ENCODE measurements at places on chromosomes 7 and 10. TPM values are rescaled to one million over a fixed set of nuclear protein-coding genes. Genes with fewer than 3 reads are reported as not detected.

GRCh38 chr7:150990416-150991186 lies at the start of gene NOS3:
NOS3 (plus strand) TSS chr7:150991017; CDS start chr7:150993804, 2,787 bp downstream.
- no peak for DNase-seq

DNA sequence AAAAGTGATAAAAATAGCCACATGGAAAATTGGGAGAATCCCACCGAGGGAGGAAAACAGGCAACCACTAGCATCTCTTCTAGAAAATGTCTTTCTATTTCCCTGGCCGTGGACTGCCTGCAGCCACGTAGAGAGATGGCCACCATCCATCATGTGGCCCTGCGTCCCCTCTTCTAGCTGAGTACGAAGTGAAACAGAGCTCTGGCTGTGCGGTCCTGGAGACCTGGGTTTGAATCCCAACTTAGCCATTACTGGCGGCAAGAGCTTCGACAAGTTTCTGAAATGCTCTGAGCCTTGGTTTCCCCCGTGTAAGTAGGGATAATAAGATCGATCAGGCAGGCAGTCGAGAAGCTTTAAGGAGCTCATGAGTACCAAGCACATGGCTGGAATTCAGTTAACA lies 32.9 kb downstream of the ZCCHC24 start:
- DNase-seq: no peak

DNA sequence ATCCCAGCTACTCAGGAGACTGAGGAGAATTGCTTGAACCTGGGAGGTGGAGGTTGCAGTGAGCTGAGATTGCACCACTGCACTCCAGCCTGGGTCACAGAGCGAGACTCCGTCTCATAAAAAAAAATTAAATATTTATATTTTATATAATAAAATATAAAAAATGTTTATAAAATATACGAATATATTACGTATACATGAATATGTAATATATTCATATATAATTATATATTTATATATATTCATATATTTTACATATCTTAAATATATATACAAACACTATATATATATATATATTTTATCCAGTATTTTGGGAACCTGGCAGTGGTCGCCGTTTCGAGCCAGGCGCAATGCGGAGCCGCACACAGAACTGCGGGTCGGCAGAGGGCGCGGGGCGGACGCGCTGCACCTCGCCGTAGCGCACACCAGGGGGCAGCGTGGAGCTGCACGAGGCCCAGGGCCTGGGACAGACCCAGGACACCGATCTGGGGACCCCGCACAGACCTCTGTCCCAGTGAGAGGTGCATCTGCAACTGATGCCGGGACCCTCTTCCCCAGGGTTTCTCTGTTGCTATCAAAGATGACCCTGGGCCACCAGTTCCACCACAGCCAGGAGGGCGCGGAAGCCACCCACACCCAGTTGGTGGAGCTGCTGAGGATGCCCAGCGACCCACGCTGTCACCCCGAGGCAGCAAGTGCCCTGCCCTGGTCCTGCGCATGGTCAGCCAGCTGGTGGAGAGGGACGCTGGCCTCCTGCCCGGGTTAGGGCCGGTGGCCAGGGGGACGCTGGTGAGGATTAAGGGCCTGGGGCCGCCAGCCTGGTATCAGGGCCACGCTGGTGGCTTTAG lies 22.7 kb downstream of the AP5Z1 start:
- DNase-seq: peak; percentile 60

The SLC26A4 gene
- total RNA-seq: 1.3 TPM

DNA sequence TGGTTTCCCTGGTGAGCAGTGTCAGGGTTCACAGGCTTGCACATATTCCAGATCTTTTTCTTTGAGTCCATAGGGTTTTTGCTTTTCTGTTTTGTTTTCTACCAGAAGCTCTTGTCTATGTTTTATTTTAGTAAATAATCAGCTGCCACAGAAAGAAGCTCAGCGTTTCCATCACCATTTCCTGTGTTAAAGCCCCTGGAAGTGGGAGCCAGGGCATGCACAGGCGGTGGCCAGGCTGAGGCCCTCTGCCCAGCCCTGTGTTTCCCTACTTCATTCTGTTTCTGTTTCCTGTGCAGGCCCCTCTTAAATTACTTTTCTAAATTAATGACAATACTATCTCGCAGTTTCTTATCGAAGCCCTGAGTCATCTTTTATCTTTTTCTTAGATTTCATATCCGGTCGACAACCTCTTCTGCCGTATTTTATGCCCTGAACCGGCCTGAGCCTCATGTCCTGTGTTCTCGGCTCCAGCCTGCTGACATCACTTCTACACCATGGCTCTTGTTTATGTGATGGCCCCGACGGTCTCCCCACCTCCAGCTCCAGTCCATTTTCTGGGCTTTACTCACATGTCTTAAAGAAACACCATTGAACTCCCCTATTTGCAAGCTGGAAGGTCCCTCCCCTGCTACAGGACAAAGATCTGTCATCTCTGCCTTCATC lies 442.2 kb downstream of the TCERG1L start:
- no peak for DNase-seq

The AKR1D1 gene
- not detected for total RNA-seq

- no peak for DNase-seq
Measured at GRCh38 chr10:96632974-96633710, 46.3 kb upstream of the TM9SF3 start.

The RPEL1 gene
- 0.17 TPM for total RNA-seq

DNA sequence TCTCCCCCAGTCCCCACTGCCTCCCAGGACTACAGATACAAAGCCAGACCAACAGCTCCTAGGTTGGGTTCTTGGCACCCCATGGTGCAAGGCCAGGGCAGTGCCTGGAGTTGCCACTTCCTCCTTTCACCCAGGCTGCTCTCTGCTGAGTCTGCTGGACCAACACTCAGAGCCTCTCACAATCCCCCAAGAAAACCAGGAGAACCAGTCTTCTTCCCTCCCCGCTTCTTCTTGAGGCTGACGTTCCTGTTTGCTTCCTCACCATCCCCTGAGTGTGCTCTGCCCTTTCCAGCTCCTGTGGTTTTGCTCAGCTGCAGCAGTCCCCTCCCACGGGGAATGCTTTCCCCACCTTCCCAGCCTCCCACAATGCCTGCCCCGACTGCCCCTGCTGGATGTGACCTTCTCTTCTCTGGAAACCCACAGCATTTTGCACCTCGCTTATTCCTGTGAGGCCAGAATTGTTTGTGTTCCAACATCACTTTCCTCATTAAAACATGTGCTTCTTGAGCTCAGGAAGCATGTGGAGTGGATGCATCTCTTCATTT lies 89.9 kb downstream of the GOLGA7B start:
- DNase-seq: no peak

GRCh38 chr7:105806592-105807447 lies 69.6 kb downstream of the ATXN7L1 start:
- DNase-seq: peak; percentile 90

DNA sequence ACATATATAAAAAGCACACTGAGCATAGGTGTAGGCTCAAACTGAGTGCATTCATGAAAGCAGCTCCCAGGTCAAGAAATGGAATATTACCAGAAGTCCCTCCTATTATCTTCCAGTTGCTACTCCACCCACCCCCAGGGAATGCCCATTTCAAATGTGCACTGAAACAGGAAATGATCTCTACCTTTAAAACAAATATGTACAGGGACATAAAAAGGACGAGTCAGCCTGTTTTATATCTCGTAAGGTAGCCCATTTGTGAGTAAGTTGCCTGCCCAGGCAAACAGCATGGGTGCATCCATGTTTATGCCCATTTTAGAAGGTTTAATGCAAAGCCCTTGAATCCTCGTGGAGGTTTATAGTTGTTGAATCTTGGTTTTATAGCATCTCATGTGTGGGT lies 10.4 kb downstream of the FFAR4 start:
- DNase-seq: no peak

- DNase-seq: no peak
Measured at GRCh38 chr10:70603449-70603801, 884 bp upstream of the PRF1 start.
